ENCODE measurements at places on chromosomes 13 and 19. TPM values are rescaled to one million over a fixed set of nuclear protein-coding genes. Genes with fewer than 3 reads are reported as not detected.
A peak's percentile ranks its signal among the peaks of the same experiment; 100 is the strongest.

GRCh38 chr19:39377373-39378362, 13.2 kb downstream of the PAF1 start:
- no peak for DNase-seq

The PCDH9 gene
- total RNA-seq: 9.5 TPM

- peak; percentile 34 for DNase-seq
These were observed 504 bp downstream of the PNMA8B start for GRCh38 chr19:46494941-46495785.

The GJB2 gene
- total RNA-seq: 5.0 TPM

DNA sequence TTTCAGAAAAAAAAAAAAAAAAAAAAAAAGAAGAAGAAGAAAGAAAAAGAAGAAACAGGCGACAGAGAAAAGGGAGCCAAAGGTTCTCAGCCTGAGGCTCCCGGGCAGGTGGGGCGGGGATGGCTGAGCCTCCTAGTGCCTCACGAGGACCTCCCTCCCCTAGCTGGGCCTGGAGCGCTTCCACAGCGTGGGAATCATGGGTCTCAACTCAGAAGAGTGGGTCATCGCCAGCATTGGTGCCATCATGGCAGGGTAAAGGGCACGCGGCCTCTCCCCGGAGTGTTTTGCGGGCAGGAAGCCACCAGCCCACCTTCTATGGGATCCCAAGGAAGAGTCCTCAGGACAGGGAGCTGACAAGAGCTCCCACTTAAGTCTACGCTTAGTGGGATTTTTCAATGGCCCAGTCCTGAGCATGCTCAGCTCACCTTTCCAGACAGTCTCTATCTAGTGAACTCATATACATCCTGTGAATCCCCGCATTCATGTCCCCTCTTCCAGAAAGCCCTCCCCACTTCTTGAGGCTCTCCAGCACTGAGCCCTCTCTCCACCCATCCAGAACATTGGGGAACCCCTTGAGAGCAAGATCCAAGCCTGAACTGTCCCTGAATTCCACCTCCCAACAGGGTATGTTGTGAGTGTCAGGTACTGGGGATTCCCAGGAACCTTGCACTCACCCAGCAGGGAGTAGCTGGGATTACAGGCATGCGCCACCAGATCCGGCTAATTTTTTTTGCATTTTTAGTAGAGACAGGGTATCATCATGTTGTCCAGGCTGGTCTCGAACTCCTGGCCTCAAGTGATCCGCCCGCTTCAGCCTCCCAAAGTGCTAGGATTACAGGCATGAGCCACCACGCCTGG, 69.6 kb downstream of the ACSBG2 start:
- DNase-seq: no peak

DNA sequence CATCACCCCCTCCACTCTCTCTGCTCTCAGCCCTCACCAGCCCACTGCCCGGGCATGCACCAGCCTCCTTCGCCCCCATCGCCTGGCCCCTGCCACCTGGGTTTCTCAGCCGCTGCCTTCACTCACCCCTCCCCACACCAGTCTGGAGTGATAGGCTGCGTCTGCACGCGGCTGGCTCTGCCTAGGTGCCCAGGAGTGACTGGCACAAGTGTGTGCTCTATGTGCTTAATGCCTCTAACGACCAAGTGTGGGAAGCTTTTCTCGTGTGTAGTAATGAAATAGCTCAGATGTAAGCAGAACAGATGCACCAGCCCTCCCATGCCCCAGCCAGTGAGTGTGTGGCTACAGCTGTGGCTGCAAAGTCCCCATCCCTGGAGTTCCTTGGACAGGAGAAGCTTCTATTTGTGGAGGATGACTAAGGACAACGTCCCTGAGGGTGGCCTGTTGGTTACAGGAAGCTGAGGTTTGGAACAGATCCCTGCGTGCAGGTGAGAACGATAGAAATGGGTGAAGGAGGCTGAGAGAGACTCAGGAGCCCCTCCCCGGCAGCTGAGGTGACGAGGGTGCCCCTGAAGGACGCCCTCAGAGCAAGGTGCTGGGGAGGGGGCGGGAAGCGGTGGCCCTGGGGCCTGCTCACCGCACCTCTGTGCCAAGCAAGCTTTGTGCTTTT, 35.6 kb downstream of the ATP11A start:
- DNase-seq: no peak

- no peak for DNase-seq
These were observed 30.5 kb upstream of the COX7A1 start for GRCh38 chr19:36182612-36183244.

The NPAS1 gene
- 0.38 TPM for total RNA-seq

- DNase-seq: no peak
These were observed 21.5 kb downstream of the CYP4F22 start for GRCh38 chr19:15529774-15530372.

DNA sequence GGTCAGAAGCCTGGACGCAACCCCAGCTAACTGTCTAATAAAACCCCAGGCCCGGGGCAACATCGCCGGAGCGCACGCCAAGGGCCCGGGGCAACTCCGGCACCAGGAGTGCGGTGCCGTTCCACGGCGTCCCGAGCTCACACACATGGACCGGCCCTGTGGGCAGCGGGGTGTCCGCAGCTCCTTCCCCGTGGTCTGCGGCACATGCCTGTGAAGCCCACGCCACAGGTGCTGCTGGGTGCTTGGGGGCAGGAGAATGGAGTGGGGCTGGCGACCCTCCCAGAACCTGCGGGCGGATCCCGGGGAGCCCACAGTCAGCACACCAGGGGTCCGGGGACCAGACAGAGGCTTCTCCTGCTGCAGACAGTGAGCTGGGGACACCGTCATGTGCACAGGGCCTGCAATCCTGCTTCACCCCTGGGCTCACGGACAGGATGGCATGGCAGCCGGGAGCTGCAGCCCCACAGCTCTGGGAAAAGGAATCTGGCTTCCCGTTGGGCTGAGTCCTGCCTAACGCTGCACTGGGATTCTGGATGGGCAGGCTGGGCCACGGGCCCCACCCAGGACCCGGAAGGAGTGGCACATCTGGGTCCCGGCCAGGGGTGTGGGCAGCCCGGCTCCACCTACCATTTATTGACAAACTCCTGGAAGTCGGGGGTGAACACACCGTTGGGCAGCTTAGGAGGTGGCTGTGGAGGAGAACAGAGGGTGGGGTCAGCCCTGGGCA, 28.2 kb upstream of the ZBTB7A start:
- DNase-seq: no peak

DNA sequence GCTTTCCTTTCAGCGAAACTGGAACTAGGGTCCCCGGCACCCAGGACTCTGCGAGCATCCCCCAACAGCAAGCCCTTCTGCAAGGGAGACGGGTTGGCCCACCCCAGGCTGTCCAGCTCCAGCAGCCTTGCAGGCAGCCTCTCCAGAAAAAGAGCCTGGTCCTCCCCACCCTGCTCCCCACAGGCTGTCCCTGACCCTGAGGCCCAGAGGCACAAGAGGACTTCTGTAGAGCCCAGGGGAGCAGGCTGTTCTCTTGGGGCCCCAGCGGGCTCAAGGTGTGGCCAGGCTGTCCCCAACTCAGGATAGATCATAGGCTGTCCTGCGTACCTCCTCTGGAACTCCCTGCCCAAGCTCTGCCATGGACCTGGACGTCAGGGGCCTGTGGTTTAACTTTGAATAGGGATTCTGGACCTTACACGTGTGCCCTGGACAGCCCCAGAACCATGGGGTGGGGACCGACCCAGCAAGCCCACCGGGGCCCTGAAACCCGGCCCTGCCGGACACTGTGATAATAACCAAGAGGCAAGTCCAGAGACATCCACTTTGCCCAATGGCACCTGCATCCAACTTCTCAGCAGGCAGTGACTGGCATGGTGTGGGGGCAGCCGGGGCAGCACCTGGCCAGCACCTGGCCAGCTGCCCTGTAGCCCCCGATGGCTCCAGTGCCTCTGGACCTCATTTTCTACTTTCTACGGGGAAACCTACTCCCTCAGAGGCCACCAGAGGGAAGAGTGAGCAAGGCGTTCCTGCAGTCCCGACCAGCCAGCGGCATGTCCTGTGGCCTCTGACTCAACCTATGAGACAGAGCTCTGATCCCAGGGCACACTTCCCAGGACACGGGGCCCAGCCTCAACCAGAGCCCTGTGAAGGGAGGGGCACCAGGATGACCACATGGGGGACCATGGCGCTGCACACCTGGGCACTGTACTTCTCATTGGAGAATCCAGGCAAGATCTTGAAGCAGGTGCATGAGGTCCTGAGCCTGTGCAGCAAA, 50.9 kb upstream of the TPM4 start:
- no peak for DNase-seq

DNA sequence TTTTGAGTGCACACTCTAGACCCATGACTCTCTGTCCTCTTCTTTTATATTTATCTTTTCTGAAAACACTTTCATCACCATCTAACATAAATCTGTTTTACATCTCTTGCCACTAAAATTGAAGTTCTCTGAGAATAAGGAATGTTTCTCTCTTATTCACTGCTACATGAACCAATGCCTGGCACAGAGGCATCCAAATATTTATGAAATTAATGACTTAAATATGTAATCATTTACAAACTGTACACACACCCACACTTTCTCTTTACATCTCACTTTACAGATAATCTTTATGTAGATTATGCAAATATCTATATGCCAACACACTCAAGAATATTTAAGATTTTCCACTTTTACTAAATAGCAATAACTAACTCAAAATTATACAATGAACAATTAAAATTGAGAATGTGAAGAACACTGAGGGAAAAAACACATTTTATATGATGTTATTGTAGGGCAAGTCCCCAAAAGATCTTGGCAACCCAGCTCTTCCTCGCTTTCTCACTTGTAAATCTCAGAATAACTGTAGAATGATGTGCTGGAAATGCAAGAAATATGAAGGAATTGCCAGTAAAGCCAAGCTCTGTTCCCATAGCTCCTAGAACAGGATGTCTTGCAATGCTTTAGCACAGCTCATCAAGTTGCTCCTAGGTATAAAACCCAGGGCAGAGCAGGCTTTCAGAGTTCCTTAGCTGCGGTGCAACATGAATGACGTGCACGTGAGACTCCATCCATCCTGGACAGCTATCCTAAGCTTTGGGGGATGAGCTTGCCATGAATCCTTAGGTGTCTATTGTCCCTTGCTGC, 50.7 kb downstream of the UGGT2 start:
- no peak for DNase-seq

DNA sequence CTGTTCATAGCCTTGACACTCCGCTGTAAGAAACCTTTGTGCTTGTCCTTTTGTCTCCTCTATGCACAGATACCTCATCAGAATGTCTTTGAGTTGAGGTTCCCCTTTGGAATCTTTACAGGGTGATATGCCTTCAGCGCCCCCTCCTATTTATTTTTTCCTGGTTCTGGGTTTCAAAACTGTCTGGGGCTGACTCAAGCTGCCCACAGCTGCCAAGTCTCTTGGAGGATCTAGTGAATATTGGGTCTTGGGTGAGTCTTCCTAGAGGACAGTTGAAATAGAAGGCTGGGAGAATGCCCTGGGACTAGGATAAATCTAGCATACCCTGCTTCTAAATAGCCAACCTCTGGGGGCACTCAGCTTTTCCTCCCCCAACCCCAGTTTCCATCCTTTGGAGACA, 930 bp downstream of the ZNF136 start:
- DNase-seq: peak; percentile 24

DNA sequence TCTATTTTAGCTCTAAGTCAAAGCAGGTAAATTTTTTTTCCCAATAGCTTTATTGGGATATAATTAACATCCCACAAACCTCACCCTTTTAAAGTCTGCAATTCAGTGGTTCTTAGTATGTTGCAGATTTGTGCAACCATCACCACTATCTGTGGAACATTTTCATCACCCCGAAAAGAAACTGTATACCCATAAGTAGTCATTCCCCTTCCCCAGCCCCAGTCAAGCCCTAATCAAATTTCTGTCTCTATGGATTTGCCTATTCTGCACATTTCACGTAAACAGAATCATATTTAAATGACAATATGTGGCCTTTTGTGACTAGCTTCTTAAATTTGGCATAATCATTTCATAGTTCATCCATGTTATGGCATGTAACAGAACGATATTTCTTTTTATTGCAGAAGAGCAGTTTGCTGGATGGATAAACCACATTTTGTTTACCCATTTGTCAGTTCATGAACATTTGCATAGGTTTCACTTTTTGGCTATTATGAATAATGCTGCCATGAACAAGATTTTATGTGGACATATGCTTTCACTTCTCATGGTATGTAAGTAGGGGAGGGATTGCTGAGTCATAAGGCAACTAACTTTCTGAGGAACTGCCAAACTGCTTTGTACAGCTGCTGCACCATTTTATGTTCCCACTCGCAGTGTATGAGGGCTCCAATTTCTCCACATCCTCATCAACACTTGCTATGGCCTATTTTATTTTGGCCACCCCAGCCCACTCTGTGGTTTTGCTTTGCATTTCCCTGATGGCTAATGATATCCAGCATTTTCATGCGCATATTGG, 10.9 kb downstream of the SLC46A3 start:
- DNase-seq: peak; percentile 18

GRCh38 chr19:30870876-30871275, 478.4 kb downstream of the TSHZ3 start:
- no peak for DNase-seq

Data from kidney (tissue), 22 donors.